ENCODE measurements at places on chromosomes 16 and 17. TPM values are rescaled to one million over a fixed set of nuclear protein-coding genes. Genes with fewer than 3 reads are reported as not detected.

DNA sequence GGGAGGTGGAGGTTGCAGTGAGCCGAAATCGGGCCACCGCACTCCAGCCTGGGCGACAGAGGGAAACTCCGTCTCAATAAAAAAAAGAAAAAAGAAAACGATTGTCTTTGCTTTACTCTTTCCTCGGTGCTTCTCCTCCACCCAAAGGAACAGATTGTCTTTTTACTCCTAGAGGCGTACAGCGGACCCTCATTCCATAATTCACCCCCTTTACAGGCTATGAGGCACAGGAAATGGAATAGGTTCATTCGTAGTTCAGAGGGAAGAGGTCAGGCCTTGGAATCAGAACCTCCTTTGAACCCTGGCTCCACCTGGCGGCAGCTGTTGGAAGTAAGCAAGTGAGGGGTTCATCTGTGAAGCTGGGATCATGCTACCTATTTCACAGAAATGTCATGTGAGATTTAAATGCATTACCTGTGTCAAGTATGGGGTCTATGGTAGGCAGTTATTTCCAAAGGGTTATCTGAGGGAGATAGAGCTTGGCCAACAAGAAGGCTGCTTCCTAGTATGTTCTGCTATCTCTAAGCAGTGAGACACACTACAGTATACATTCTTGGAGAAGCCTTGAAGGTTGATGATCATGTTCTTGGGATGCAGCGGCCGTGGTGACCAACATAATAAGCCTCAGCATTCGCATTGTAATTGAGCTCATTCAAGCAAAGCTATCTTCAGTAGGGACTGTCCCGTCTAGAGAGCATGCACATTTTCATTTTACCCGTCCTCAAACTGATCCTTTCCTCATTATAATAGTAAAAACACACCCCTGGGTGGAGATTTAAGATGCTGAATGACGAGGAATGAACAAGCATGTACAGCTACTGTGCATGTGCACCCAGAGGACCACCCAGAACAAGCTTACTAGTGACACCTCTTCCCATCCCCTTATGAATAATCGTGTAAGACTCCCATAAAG is 18.7 kb upstream of the ZNF689 start:
- H3K4me3 ChIP-seq: peak overlapping the region; percentile 43
- H3K4me1 ChIP-seq: peaks cover 5% of the 10 kb centered on the region
- peak overlapping the region; percentile 75 for H3K27ac ChIP-seq
- H3K36me3 ChIP-seq: no peaks in the 10 kb centered on the region

DNA sequence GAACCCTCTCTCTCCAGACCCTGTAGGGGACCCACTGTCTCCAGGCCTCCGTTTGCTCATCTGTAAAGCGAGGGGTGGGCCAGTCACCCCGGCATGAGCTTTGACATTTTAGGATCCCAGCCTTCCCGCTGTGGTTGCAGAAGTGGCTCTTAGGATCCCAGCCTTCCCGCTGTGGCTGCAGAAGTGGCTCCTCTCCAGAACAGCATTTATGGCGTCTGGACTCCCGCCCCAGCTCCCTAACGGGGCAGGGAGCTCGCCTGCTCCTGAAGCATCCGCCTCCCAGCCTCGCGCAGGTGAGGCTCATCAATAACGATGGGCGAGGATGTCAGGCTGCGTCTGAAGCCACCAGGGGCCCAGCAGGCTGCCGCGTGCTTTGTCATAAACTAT is 222.3 kb upstream of the TNRC6C start:
- DNase-seq: peak; percentile 26
- peaks cover 60% of the 10 kb centered on the region for H3K4me1 ChIP-seq
- no peaks in the 10 kb centered on the region for H3K36me3 ChIP-seq
- H3K27me3 ChIP-seq: no peaks in the 10 kb centered on the region

Gene MYH13
- not detected for total RNA-seq

- H3K36me3 ChIP-seq: no peaks in the 10 kb centered on the region
- H3K27me3 ChIP-seq: peaks cover 52% of the 10 kb centered on the region
- H3K27ac ChIP-seq: no peak overlapping the region
- no peak overlapping the region for H3K4me3 ChIP-seq
- peaks cover 21% of the 10 kb centered on the region for H3K4me1 ChIP-seq
Observed at GRCh38 chr17:4744999-4745969, 5.6 kb upstream of the CXCL16 start.

- H3K4me1 ChIP-seq: peaks cover 18% of the 10 kb centered on the region
- no peak overlapping the region for H3K4me3 ChIP-seq
- H3K36me3 ChIP-seq: peaks cover 90% of the 10 kb centered on the region
- H3K27me3 ChIP-seq: no peaks in the 10 kb centered on the region
- no peak overlapping the region for H3K27ac ChIP-seq
- DNase-seq: no peak
Observed at GRCh38 chr17:32461498-32461852, 17.2 kb downstream of the PSMD11 start.

DNA sequence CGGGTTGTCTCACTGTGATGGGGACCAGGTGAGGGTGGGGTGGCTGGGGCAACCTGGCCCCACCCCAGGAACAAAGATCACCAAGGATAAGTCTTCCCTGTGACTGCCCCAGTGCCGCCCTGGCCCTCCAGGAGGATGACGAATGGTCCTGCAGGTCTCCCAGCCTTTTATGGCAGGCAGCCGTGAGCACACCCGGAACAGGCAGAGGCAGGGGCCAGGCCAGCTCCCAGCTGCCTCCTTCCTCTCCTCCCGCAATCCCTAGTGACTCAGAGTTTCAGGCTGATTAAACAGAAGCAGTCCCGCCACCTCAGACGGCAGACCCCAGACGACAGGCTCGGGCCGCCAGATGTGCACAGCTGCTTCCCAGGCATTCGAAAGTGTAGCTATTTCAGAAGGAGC is 13.3 kb downstream of the JUP start:
- peaks cover 65% of the 10 kb centered on the region for H3K4me1 ChIP-seq
- H3K27ac ChIP-seq: peak overlapping the region; percentile 97
- peaks cover 53% of the 10 kb centered on the region for H3K36me3 ChIP-seq
- H3K27me3 ChIP-seq: no peaks in the 10 kb centered on the region

GRCh38 chr16:67244387-67245185 is 2.7 kb downstream of the FHOD1 start:
- H3K27ac ChIP-seq: peak overlapping the region; percentile 98
- H3K36me3 ChIP-seq: peaks cover 4% of the 10 kb centered on the region
- H3K4me3 ChIP-seq: peak overlapping the region; percentile 88
- peaks cover 10% of the 10 kb centered on the region for H3K27me3 ChIP-seq
- H3K4me1 ChIP-seq: peaks cover 97% of the 10 kb centered on the region

Gene CACNG4
- total RNA-seq: not detected

DNA sequence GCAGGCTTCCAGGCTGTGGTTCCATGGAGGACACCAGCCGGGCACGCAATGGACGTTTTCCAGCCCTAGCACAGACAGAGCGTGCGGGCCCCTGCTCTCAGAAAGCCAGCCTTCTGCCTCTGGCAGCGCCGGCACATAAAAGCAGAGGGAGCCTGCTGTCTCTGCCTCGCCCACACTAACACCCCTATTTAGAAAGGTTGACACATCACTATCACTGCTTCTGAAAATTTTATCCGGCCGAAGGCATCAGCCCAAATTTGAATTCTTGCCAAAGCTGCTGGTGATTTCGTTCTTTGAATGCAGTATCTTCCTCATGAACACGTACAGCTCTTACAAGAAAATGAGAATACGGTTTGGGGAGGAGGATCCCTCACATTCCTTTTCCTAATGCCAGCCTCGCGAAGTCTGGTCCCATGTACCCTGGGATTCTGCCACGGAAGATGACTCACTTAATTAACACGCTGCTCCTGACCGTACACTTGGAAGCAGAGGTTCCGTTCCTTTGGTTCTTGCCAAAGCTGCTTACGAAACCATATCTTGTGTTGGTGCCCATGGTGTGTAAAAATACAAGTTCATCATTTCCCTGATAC is 1.3 kb upstream of the RAB11FIP3 start:
- no peaks in the 10 kb centered on the region for H3K27me3 ChIP-seq
- H3K27ac ChIP-seq: peak overlapping the region; percentile 97
- peak; percentile 46 for DNase-seq
- peaks cover 49% of the 10 kb centered on the region for H3K4me1 ChIP-seq
- H3K4me3 ChIP-seq: peak overlapping the region; percentile 76

- no peak for DNase-seq
- H3K4me1 ChIP-seq: no peaks in the 10 kb centered on the region
- H3K27me3 ChIP-seq: no peaks in the 10 kb centered on the region
- H3K36me3 ChIP-seq: no peaks in the 10 kb centered on the region
Observed at GRCh38 chr16:76800196-76800595, 390.8 kb upstream of the MON1B start.

DNA sequence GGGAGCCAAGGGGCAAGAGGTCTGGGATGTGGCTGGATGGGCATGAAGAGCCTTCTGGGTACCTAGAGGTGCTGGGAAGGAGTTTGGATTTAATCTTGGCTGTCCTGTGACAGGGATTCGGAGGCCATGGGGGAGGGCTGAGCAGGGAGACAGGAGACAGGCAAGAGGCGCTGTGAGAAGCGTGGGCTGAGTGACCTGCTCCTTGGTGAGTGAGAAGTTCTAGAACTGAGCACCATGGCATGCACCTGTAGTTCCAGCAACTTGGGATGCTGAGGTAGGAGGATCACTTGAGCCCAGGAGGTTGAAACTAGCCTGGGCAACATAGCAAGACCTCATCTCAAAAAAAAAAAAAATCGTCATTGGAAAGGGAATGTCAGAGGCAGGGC is 78.3 kb upstream of the PLCG2 start:
- H3K27me3 ChIP-seq: no peaks in the 10 kb centered on the region
- no peak for DNase-seq
- no peak overlapping the region for H3K27ac ChIP-seq
- no peak overlapping the region for H3K4me3 ChIP-seq
- peaks cover 43% of the 10 kb centered on the region for H3K36me3 ChIP-seq

DNA sequence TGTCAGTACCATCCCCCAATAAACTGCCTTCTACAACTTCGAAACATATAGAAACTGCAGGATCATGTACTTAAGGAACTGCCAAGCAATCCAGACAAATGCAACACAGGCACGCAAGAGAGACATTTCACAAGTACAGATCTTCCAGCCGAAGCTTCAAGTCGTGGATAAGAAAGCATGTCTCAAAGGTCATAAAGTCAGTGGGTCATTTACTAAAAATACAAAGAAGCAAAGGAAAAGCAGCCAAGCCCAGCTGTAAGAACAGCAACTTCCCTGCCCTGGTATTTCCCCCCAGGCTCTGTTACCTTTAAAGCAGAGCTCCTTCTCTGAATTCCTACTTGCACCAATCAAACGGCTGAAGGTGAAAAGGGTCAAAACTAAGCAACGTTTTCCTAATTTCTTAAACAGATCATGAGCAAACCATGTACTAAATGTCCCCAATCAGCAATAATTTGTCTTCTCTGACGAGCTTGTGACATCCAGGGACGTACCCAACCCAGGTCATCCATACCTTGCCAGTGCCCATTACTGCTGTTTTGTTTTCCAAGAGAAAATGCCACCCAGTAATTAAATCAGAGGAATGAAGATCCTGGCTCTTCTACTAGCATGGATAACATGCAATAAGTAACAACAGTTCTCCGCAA is 1.7 kb downstream of the AKTIP start:
- H3K27me3 ChIP-seq: no peaks in the 10 kb centered on the region
- peaks cover 53% of the 10 kb centered on the region for H3K4me1 ChIP-seq
- peaks cover 33% of the 10 kb centered on the region for H3K36me3 ChIP-seq
- no peak for DNase-seq
- H3K27ac ChIP-seq: peak overlapping the region; percentile 98

Gene ADAD2
- total RNA-seq: 0.52 TPM

DNA sequence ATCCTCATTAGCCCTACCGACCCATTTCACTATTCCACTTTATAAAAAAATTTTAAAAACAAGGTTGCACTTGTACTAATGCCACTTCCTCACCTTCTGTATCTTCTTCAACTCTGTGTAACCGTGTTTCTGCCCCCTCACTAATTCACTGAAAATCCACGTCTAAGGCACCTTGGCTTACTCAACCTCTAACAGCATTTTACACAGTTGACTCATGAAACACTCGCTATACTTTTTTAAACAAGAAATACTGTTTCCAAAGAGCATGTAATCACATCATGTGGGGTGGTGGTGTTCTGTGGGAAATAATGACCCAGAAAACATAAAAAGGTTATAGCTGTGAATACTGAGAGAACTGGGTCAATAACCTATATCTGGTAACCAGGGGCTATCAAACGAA is 79.9 kb downstream of the NCOR1 start:
- no peak overlapping the region for H3K27ac ChIP-seq
- no peak for DNase-seq
- H3K4me3 ChIP-seq: no peak overlapping the region
- H3K27me3 ChIP-seq: no peaks in the 10 kb centered on the region
- H3K36me3 ChIP-seq: peaks cover 87% of the 10 kb centered on the region

- no peaks in the 10 kb centered on the region for H3K27me3 ChIP-seq
- no peak overlapping the region for H3K27ac ChIP-seq
- no peaks in the 10 kb centered on the region for H3K36me3 ChIP-seq
- H3K4me1 ChIP-seq: peaks cover 13% of the 10 kb centered on the region
- no peak overlapping the region for H3K4me3 ChIP-seq
Observed at GRCh38 chr16:82792693-82793092, 165.9 kb downstream of the CDH13 start.

DNA sequence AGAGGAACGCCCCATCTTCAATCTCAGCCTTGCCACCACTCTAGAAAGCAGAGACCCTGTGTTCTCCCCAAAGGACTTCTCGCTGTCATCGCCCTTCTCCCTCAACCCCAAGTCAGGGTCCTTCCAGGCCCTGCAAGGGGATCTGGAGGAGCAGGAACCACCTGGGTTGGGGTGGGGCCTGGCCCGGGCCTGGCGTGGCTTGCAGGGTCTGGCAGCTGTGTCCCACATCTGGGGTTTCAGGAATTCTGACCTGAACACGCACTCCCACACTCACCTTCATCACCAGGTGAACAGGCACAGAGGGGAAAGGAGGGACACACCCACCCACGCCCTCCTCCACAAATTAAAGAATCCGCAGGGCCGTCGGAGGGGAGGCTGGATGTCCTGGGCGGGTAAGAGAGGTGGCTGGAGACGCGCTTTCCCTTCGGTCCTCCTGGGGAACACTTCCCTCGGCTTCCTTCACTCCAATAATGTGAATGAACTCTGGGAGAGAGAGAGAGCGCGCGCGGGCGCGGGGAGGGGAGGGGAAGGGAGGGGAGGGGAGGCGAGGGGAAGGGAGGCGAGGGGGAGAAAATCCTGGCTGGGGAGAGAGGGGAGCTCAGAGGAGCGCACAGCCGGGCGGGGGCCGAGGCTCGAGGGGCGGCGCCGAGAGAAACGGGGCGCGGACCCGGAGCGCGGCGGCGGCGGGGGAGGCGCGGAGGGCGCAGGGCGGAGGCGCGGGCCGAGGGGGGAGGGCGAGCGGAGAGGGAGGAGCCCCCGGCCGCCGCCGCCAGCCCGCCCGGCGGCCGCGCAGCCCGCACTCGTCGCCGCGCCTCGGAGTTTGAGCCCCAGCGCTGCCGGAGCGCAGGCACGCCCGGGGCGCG is at the start of gene CACNG4:
TSS of gene CACNG4 (plus strand) at position 799 of the 863 bp plus-strand sequence. CDS start 205 bp downstream, outside the sequence.
- no peak within 1 kb of the TSS for H3K27ac ChIP-seq
- H3K4me1 ChIP-seq: peaks cover 21% of the 10 kb centered on the region
- no peaks in the 10 kb centered on the region for H3K36me3 ChIP-seq
- H3K27me3 ChIP-seq: peaks cover 91% of the 10 kb centered on the region
- H3K4me3 ChIP-seq: peak within 1 kb of the TSS; percentile 62

GRCh38 chr16:79436885-79437284 is 163.7 kb downstream of the MAF start:
- no peaks in the 10 kb centered on the region for H3K36me3 ChIP-seq
- H3K4me1 ChIP-seq: peaks cover 38% of the 10 kb centered on the region
- no peak overlapping the region for H3K4me3 ChIP-seq

Gene PLA2G10
- total RNA-seq: not detected

- peak overlapping the region; percentile 93 for H3K4me3 ChIP-seq
- H3K36me3 ChIP-seq: peaks cover 41% of the 10 kb centered on the region
- H3K4me1 ChIP-seq: peaks cover 52% of the 10 kb centered on the region
- DNase-seq: no peak
- peak overlapping the region; percentile 98 for H3K27ac ChIP-seq
Observed at GRCh38 chr16:30892670-30893416, 1.0 kb downstream of the BCL7C start.

GRCh38 chr16:49103298-49103697 is 178.3 kb downstream of the CBLN1 start:
- H3K36me3 ChIP-seq: no peaks in the 10 kb centered on the region
- H3K4me1 ChIP-seq: peaks cover 2% of the 10 kb centered on the region
- no peak overlapping the region for H3K27ac ChIP-seq
- H3K27me3 ChIP-seq: no peaks in the 10 kb centered on the region
- DNase-seq: no peak
- H3K4me3 ChIP-seq: no peak overlapping the region
